Activated effector memory CD4-positive, alpha-beta T cell treated with Interleukin-2 at 50 U/mL for 16 hours (primary cell): ENCODE measurements at places on chromosomes 2 and 18.

GRCh38 chr18:40096675-40097074 lies 1858.4 kb upstream of the PIK3C3 start:
- no peak for DNase-seq

GRCh38 chr18:74139411-74139810 lies 8.2 kb downstream of the FBXO15 start:
- no peak for DNase-seq

DNA sequence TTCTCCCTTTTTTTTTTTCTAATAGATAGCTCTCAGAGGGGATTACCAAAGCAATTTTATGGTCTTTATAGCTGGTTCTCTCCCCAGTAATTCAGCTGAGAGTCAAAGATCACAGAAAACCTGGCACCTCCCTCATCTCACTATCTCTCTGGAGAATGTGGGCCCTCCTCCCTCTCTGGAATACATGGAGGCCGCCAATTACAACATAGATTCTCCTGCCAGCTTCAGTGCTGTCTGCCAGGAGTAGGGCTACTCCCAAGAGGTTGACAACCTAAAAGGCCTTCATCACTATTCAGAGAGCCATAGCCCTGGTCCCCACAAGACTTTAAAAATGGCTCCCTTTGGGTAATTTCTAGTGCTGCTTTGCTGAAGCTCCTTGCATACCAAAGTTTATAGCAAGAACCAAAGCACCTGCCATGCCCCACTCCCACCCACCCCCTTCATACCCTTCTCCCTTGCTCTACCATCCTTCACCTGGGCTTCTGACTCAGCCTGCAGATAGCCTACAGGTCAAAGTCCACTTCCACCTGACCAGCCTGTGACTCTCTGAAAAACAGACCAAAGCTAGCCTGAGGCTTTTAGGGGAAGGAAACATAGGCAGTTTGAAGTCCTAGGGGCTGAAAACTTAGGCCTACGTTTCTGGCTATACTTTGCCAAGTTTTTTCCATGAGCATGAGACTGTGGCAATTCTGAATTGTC lies 472.3 kb downstream of the TNS1 start:
- DNase-seq = no peak

- no peak for DNase-seq
Observed at GRCh38 chr2:181904022-181904632, 12.6 kb downstream of the ITPRID2 start.

- DNase-seq = no peak
Observed at GRCh38 chr2:222270396-222270795, 28.4 kb downstream of the PAX3 start.

DNA sequence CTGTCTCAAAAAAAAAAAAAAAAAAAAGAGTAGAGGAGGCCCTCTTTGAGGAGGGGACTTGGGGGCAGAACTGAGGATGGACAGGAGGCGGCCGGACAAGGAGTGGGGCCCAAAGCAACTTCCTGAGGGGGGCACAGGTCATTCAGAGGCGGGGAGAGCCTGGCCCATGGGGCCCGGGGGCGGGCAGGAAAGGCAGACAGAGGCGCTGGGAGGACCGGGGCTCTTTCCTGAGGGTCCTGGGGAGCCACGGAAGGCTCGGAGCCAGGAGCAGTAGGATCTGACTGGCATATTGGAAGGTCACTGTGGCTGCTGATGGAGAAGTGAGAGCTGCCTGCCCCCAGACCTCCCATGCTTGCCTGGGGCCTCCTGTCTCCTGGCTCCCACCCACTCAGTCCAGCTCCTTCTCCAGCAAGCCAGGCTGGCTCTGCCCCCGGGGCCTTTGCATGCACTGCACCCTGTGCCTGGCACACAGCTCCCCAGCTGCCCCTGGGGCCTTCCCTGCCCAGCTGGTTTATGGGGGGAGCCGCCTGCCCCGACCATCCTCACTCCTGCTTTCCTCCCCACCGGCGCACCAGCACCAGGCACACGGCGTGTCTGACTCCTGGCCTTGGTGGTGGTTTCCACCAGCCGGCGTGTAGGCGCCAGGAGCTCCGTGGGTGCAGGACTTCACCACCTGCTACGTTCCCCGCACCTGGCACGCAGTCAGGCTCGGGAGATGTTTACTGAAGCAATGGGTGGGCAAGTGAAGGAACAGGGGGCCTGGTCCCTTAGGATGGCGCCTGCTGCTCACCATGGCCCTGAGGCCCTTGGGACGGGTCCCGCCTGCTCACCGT lies 5.6 kb downstream of the ESPNL start:
- DNase-seq = no peak

GRCh38 chr2:12701786-12702167 lies 15.0 kb upstream of the TRIB2 start:
- no peak for DNase-seq

DNA sequence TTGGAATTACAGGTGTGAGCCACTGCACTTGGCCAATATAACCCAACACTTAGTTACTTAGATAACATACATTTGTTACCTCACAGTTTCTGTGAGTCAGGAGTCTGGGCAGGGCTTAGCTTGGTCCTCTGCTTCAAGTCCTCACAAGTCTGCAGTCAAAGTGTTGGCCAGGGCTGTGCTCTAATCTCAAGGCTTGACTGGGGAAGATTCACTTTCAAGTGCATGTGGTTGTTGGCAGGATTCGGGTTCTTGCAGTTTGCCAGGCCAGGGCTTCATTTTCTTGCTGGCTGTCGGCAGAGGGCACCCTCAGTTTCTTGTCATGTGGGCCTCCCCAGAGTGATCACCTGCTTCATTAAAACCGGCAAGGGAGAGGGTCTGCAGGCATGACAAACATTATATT lies 103.7 kb downstream of the SLC4A3 start:
- no peak for DNase-seq
